Suppressor macrophage treated with lipopolysaccharide for 1 hour (primary cell): ENCODE measurements at places on chromosomes 3 and 15.

DNA sequence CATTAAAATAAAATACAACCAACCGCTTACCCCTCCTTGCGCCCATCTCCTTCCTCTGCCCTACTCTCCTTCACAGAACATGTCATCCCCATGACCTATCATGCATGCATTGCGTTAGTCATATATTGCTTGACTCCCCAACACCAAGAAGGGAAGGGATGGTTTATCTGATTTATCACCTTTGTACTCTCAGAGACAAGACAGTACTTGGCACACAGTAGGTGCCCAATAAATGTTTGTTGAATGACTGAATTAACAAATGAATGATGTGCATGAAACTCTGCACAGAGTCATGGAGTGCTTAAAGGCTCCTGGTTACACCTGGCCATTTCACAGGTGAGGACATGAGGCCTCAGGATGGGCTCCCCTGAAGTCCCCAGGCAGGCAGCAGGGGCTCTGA, 59.7 kb downstream of the IQSEC1 start:
- peak; percentile 67 for DNase-seq

GRCh38 chr3:40524222-40524567, 565 bp upstream of the ZNF621 start:
- DNase-seq, result no peak

DNA sequence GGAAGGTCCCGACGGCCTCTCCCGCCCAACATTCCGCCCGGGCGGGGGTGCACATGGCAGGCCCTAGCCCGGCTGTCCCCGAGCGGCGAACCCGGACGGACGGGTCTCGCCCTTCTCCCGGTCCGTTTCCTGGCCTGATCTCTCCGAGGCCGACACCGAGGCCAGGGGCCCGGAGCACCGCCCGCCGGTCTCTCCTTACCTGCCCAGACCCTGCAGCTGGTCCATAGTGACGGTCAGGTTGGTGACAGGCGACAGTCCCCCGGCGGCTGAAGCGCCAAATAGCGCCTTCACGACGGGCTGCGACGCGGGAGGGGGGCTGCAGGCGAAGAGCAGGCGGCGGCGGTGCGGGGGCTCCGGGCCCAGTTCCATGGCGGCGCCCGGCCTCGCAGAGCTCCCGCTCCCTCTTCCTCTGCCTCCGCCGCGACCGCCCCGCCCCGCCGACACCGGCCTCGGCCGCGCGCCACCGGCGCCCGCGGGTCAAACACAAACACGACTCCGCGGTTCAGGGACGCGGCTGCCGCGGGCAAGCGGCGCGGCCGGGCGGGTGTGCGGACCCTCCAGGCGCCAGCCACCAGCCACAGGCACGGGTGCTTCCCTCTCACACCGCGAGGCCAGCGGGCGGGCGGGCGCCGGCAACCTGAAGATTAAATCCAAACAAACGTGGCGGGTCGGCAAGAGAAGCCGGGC, 495 bp downstream of the CDC25A start:
- DNase-seq, result peak; percentile 68

GRCh38 chr15:46941241-46941640, 776.1 kb upstream of the SEMA6D start:
- DNase-seq, result no peak

GRCh38 chr3:105527949-105528348, 161.2 kb downstream of the ALCAM start:
- DNase-seq, result no peak

DNA sequence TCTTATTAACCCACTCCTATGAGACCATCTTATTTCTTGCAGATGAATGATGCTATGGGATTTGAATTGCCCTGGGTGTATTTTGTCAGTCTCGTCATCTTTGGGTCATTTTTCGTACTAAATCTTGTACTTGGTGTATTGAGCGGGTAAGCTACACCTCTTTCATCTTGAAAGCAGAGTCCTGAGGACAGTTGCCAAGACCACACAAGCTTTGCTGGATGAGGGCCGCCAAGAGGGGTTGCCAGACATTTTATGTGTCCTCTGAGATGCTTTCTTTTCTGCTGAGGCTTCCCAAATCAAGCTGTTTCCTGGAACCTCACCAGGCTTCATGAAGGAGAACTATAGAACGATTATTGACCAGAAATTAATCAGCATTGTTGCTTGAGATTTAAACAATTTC, 173.2 kb downstream of the CHDH start:
- DNase-seq, result no peak

GRCh38 chr15:51090753-51091152, 4.0 kb downstream of the TNFAIP8L3 start:
- no peak for DNase-seq

GRCh38 chr15:66489179-66489791, 8.3 kb downstream of the SNAPC5 start:
- DNase-seq, result no peak

DNA sequence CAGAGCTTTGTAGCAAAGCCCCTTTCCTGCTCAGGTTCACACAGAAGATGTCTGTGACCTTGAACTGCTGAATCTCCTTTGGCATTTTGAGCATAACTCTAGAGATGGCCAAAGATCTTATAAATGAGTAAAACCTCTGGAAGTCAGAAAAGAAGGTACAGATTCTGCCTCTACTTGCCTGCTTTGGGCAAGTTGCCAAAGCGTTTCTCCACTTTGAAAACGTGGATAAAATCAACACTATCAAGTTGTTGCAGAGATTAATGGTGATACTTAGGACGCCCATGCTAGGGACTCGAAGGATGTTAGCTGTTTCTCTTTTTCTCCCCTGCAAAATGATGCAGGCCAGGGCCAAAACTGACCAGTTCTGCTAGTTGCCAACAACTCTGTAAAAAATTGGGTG, 68.0 kb upstream of the CMTM7 start:
- no peak for DNase-seq

- no peak for DNase-seq
Observed at GRCh38 chr3:55066551-55067047, 138.7 kb upstream of the LRTM1 start.

- DNase-seq, result peak; percentile 60
Observed at GRCh38 chr3:42763021-42763420, 10.0 kb downstream of the CCDC13 start.

DNA sequence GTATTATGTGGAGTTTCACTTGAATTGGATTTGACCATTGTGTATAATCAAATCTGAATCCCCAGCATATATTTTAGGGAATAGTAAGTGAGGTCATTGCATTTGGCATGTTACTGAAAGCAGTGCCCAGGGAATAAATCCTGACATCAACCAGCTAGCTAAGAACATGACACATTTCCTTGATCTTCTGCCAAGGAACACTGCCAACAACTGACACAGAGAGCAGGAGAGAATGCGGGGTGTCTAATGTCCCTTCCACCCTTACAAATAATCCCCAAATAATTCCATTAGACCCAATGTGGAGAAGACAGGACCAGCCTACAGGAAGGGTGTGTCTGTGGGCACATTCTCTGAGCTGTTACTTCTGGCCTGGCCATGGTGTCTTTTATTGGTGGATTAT, 30.6 kb upstream of the UBE3A start:
- DNase-seq, result no peak

GRCh38 chr3:4823986-4824925, 155.0 kb upstream of the BHLHE40 start:
- no peak for DNase-seq

DNA sequence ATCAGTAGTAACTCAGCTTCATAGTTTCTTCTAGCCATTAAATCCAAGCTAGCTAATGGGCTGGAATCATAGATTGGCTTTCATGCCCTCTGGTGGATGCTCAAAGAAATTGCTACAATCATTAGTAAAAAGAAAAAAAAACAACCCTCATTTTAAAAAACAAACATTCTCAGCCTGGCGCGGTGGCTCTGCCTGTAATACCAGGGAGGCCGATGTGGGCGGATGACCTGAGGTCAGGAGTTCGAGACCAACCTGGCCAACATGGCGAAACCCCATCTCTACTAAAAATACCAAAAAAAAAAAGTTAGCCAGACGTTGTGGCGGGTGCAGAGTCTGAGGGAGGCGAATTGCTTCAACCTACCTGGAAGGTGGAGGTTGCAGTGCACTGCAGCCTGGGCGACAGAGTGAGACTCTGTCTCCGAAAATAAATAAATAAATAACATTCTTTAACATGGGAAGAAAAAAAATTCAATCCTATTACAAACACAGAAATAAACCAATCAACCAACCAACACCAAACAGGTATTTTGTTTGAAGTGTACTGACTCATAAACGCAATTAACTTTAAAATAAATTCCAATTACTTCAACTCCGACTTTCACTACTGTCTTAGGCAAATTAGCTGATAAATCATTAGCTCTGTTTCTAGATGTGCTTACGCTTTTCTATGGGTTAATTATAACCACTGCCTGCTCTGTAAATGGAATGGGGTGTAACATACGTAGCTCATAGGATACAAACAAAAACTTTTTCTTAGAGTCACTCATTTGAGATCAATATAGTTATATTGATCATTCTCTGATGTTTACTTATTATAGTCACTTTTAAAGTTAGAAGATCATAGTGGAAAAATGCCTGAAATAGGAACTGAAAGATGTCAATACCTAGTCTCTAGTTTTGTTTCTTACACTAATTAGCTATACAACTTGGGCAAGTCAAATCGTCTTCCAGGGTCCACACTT, 24.9 kb downstream of the TMEM207 start:
- DNase-seq, result peak; percentile 66

GRCh38 chr3:171013822-171014748, 12.4 kb downstream of the SLC2A2 start:
- DNase-seq, result no peak

DNA sequence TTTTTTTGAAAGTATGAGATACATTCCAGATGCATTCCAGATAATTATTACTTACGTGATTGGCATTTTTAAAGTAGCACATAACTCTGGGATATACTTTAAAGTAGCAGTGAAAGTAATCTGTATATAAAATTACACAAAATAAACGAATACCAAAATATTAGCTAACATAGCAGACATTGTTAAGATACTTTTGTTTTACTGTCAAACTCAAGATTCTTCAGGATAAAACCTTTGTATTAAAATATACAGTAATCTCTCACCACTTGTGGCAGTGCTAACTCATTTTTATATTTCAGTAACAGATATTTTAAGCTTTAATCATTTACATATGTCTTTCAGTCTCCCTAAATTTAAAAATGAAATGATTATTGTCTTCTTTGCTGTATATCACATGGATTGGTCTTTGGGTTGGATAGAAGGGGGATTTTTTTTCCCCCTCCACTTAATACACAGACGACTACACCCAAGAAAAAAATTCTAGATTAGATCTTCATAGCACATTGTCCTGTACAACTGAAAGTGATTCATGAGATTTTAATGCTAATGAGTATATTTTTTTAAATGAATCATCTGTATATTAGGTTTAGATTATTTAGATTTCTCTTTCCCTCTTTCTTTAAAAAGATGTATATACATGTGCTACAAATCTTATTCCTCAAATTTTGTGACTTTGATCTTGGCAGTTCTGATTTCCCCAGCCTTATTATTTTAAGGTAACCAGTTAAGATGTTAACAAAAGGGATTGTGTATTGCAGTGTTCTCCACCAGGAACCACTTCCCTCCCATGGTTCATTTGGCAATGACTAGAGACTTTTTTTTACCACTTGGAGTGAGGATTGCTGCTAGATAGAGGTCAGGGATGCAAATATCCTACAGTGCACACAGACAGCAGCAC, 24.5 kb upstream of the EBLN2 start:
- no peak for DNase-seq

DNA sequence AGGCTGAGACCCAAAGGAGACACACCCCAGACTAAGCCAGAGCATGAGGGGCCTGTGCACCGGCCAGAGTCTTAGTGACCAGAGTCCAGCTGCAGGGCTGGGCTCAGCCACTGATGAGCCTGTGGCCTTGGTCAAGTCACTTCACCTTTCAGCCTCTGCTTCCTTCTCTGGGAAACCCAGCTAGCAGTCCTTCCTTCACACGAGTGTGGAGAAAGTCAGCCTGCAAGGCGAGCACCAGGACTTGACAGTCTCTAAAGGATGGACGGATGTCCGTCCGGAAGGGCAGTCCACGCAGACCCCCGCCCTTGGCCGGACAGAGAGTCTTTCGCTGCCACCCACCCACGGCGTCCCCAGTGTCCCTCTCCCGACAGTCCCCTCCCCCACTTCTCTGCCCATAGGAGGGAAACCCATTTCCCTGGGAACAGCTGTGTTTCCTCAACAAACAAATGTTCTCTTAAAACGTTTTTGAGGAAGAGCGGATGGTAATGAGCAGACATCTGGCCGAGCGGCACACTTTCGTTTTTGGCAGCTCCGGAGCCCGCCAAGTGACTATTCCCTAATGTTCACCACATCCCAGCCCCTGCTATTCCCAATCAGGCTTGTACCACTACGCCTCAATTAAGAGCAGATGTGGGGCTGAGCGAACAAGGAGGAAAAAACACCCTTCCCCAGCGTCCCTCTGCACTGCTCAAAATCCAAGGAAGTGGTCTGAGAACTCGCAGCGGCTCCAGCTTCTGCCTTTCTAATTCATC, 129.1 kb upstream of the SMAD3 start:
- DNase-seq, result no peak

GRCh38 chr3:115341208-115341607, 194.1 kb upstream of the ZBTB20 start:
- DNase-seq, result peak; percentile 38

DNA sequence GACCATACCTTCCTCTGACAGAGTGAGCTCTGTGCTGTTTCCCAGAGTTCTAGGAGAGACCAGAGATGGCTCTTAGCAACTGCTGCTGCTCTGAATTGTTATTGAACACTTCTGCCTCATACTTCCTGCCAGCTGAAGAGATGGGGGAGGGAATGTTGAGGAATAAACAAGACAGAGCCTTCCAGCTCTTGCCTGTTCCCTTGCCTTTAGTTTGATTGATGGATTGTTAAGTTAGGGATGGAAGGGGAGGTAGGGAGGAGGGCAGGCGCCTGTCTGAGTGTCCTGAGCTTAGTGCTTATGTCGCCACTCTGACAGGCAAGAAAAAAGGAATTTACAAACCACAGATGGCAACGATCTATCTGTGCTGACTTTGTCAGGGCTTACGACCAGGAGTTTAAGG, 42.8 kb downstream of the ZNF609 start:
- DNase-seq, result no peak
